Stimulated activated CD4-positive, alpha-beta T cell treated with anti-CD3 and anti-CD28 coated beads, Interleukin-4, amount 100 ng/mL, for 24 hours (primary cell): ENCODE measurements at places on chromosomes 2 and 18.
A peak's percentile ranks its signal among the peaks of the same experiment; 100 is the strongest.

DNA sequence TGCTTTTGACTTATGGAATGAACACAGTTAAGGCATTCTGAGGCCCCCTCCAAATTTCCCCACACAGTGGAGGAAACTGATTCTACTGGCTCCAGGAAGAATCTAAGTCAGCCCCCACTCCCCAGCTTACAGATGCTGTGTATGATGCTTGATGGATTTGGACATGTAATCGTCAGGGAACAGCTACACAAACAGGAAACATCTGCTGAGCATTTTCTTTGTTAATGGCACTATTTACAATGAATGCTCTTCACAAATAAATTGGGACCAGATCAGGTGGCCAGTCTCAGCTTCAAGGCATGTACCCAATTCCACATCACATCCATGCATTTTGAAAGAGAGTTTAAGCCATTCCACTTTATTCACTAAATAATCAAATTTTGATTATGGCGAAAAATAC is 562.3 kb downstream of the SOX11 start:
- no peak for DNase-seq

DNA sequence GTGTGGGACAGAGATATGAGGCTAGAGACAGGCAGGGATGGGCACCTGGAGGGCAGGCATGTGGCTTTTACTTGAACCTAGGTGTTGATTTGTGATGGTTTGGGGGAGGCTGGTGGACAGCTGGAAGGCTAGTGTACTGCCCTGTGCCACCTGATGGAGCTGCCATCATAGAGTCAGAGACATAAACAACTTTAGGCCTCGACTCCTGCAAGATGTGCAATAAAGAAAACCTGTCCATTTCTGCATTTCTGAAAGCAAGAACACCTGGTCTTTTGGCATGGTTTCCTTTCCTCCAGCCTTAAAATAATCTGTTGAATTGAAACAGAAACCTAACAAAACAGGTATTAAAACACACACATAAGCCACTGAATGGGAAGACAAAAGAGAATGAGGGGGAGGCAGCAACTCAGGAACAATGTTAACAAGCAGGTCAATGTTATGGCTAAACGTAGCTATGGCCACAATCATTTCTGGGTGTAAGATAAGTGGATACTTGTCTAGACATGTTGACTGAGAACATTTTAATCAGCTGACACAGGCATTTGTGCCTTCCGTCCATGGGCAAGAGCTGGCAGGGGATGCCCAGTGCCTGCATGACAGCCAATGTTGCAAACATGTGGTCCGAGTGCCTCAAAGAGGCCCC is 87.8 kb downstream of the KCTD1 start:
- no peak for DNase-seq

DNA sequence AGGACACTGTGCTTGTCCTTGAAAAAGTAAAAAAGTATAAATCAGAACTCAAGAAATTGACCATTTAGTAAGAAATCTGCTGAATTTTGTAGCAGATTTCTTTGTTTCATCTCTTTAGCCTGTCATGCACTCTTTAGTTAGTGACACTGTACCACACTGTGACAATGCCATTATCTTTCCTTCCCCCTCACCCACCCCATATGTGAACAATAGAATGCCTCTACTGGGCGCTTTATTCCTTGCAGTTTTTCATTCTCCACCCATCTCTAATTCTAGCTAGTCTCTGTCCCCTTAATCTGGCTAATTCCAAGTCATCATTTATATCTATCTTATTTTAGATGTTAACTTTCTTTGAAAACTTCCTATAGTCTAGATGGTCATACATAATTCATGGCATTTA is 241.0 kb downstream of the LRP1B start:
- no peak for DNase-seq

- no peak for DNase-seq
Observed at GRCh38 chr18:57273194-57273593, 79.2 kb upstream of the ST8SIA3 start.

DNA sequence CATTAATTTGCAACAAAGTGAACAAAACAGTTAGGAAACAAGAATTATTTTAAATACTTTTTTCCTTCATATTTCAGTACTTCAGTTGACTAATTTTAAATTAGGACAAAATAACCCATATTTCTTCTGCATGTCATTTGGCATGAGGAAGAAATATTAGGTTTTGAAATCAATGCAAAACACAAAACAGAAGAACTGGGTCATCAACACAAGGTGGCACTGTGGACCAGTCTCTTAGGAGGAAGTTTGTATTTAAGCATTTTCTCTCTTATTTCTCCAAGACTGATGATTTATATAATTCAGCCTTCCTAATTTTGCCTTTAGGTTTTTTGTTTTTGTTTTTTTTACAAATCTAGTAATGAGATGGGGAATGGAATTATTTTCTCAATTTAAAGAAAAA is 352.8 kb upstream of the KCNH7 start:
- no peak for DNase-seq

GRCh38 chr2:215358891-215359575 is 47.2 kb downstream of the ATIC start:
- DNase-seq: no peak

DNA sequence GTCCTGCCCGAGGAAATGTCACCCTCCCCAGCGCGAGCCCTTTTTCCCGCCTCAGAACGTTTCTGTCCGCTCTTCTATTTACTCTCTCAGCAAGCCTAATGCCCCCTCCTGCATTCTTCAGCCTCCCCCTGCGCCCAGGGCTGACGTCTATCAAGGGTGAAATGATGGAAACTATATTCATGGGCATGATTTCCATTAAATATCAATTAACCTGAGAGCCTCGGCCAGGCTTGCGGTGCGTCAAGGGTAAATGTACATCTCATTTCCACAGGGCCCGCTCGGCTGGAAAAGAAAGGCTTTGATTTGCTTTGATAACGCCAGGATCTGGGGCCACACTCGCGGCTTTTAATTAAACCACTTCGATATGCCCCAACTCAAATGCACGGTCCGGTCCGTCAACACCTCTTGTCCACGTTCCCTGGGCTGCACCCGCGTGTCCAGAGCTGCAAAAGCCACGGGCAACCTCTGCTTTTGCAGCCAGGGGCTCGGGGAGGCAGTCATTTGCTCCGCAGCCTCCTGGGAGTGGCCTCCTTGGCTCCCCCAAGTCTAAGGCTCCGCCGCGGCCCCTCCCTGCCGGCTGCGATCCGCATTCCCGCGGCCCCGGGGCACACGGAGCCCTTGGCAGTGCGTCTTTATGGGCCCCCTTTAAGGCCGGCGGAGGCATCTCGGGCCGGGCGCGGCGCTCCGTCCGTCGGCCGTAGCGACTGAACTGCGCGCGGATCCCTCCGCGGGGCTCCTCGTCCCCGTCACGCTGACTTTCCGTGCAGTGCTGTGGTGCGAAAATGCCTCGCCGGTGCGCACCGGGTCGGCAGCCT is at the start of gene HOXD8:
TSS of gene HOXD8 (plus strand) at position 724 of the 815 bp plus-strand sequence. CDS start 662 bp downstream, outside the sequence.
- DNase-seq: no peak

- no peak for DNase-seq
Observed at GRCh38 chr18:50396005-50396660, 21.3 kb downstream of the SKA1 start.

GRCh38 chr2:20016346-20016745 is 3.9 kb upstream of the MATN3 start:
- no peak for DNase-seq

DNA sequence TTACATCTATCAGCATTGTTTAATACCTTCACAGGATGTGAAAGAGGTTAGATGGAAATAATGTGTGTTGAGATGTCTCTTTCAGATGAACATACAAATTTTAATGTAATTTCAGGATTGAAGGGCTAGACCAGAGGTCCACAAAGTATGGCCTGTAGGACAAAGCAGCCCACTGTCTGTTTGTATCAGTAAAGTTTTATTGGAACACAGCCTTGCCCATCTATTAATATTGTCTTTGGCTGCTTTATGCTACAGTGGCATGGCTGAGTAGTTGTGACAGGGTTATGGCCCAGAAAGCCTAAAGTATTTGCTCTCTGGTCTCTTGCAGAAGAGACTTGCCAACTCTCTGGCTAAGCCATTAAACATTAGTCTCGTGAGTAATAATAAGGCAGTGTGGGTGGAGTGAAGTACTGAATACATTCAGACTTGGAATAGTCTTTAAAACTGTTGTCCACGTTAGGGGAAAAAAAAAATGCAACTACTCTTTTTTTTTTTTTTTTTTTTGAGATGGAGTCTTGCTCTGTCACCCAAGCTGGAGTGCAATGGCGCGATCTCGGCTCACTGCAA is 74.5 kb upstream of the NOSTRIN start:
- no peak for DNase-seq

DNA sequence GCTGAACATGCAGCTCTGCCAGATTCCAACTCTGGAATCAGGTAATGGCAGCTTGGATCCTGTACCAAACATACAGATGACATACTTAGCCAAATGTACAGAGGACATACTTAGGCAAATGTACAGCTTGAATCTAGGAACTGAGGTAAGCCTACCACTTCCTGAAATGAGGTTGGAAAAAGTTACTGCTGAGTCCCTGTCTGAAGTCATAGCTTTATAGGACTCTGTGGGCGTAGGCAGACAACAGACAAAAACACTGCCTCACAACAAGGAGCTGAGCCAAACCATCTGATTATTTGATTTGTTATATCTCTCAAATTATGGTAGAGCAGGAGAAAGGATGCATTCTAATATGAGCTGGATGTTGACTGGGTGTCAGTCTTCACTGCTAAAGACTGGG is 290.2 kb upstream of the TCF4 start:
- no peak for DNase-seq

- no peak for DNase-seq
Observed at GRCh38 chr2:215554689-215555498, 119.0 kb upstream of the FN1 start.

GRCh38 chr2:3631851-3632659 is 25.9 kb upstream of the ALLC start:
- no peak for DNase-seq

DNA sequence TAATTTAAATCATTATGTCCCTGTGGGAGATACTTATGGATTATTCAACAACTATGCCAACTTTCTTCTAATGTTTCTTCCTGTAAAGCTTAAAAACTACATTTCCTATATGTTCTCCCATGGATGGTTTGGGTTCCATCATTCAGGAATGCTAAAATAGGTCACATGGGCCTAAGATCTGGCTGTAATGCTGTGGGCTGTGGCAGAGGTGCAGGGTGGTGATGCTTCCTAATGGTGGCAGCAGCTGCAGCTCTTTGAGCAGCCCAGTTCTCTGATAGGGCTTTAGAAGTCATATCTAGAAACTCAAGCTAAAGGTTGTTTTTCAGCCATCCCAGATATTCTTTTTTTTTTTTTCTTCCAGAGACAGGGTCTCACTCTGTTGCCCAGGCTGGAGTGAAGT is 266.1 kb downstream of the ZNF385B start:
- DNase-seq: no peak

DNA sequence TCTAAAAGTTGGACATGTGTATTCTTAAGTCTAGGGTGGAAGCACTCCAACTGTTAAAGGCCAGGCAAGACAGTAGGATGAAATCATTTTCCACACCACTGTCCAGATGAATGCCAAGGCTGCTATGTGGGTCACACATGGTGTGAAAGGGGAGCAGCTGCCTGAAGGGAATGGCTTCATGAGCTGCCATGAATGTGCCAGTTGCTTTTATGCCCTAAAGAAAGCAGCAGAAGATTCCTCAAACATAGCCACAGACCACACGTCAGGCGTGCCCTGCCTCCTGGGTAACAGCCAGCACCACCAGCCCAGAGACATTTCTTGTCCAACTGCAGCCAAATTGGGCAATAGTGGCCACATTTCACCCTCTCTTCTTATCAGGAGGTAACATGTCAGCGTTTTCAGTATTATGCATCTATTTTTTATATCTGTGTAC is 130.2 kb downstream of the MTCL1 start:
- DNase-seq: no peak

DNA sequence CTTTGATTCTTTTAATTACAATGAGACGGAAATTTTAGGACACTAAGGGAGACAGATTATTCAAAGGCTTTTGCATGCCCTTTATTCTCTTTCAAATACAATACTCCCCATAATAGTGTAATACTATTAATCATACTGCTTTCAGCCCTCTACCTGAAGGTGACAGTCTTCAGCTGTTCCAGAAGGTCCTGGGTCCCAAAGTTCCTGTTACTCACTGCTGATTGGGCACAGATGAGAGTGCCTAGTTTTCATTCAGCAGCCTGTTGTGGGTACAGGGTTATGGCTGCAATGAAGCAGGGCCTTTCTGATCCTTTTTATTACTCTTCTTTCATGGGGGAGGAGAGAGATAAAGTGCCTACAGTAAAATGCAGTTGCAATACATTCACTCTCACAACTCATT is 80.2 kb downstream of the NUP35 start:
- DNase-seq: no peak

- no peak for DNase-seq
Observed at GRCh38 chr2:7852546-7852945, 829.3 kb upstream of the ID2 start.

DNA sequence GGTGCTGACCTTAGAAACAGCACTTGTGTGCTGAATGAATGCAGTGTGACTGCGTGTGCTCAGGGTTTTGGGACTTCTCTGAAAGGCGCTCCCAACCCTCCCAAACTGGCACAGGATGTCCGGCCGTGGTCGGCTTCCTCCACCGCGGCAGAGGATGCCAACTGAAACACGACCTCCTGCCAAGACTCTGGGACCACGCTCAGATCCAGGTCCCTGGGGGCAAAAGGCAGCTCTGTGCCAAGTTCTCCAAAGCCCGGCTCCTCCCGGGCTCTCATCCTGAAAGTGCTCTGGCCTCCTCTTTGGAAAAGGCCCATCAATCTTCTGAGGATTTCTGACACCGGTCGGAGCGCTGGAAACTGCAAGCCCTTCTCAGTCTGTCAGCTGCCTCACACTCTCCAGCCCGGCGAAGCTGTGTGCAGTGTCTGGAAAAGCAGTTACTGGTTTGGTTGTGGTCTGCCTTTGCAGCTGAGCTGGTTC is 32.3 kb upstream of the ZBTB7C start:
- no peak for DNase-seq

- DNase-seq: peak; percentile 70
Observed at GRCh38 chr2:70124983-70125480, 37.8 kb downstream of the PCBP1 start.

- peak; percentile 11 for DNase-seq
Observed at GRCh38 chr18:72544092-72544886, at the start of gene CBLN2. Gene CBLN2, minus strand, starts transcription at chr18:72544342. Its CDS starts 2,182 bp downstream, at chr18:72542160.

GRCh38 chr2:85134255-85134895 is 1.2 kb downstream of the TCF7L1 start:
- DNase-seq: no peak

GRCh38 chr18:39574897-39575296 is 2009.3 kb upstream of the CELF4 start:
- DNase-seq: no peak

- no peak for DNase-seq
Observed at GRCh38 chr2:160372010-160372356, 121.6 kb downstream of the RBMS1 start.

DNA sequence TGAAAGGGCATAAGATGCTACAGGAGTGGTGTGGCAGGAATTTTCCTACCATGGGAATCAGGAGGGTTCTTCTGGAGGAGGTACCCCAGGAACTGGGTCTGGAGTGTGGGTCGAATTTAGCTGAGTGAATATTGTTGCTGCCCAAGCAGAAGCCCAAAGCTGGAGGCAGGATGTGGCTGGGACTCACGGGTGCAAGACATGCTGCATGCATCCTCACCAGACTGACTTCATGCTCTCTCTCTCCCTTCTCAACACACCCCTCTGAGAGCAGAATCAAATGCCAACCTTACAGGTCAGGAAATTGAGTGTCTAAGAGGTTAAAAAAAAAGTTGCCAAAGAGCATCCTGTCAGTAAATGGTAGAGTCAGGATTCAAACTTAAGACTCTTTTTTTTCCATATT is 78.8 kb upstream of the TTC39C start:
- no peak for DNase-seq
